MM.1S (cell line): ENCODE measurements at places on chromosomes 12 and 14.

DNA sequence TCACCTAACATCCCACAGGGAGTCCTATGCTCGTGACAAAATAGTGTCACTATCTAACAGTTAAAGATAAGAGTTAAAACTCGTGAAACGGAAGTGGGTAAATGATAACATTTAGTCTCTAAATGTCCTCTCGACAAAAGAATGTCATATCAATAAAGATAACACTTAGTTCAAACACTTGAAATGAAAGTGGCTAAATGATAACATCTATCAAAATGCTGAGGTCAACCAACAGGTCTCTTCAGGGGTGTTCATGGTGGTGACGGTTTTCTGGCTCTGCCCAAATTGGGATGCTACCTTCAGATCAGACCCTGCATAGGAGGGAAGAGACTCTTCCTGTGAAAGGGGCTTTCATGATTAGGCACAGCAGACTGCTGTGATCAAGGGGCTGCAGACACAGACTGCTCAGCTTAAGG is 22.1 kb downstream of the IL26 start:
- DNase-seq: no peak

- no peak for DNase-seq
Measured at GRCh38 chr12:102439426-102440405, 40.6 kb downstream of the IGF1 start.

GRCh38 chr14:91376547-91377477 is 40.8 kb downstream of the CCDC88C start:
- DNase-seq: peak; percentile 54

DNA sequence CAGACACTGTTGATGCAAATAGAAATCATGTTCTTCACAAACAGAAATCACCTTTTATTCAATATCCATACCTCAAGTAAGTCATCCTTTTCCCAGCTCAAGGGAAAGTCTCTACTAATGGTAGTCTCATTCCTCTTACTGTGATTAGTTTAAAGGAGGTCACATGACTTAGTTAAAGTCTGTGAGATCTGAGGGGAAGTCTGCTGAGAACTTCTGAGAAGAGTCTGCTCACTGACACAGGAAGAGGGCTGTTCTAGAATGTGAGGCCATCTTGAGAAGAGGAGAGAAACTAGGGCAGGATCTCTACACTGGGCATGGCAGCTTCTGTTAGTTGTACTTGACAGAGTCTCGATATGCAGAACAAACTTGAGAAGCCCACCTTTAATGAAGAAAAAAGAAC is 146.8 kb downstream of the C12orf42 start:
- DNase-seq: no peak

DNA sequence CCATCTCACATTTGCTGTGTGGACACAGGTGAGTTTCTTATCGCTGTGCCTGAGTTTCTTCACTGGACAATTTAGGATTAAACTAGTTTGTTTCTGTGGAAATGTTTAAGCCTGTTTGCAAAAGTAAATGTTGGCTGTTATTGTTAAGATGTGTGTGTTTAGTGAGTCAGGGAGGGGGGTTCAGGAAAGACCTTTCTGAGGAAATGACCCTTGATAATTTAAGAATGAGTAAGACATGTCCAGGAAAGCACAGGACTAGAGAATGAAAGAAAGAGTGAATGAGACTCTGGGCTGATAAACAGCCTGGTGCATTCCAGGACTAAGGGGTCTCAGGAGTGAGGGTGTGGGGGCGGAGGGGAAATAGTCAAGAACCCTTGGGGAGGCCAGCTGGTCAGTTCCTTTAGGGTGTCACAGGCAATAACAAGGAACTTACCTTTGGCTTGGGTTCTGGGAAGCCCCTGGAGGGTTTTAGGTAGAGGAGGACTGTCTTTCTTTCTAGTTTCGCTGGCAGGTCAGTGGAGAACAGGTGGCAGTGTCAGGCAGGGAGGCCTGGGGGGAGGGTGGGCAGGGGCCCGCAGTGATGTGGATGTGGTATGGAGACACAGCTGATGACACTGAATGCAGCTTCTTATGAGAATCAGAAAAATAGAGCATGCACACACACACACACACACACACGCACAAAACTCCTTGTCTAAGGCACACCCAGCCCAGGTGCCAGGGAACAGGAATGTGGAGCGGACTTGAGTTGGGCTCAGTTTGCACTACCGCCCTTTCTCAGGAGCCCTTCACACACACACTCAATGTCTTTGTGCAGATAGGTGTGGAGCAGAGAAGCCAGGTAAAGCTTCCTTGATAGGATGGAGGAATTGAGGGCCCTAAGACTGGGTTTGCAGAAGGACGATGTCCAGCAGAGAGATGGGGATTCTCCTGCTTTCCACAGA is 1005.5 kb downstream of the VRK1 start:
- no peak for DNase-seq

GRCh38 chr14:100424504-100425428 is 101.6 kb downstream of the SLC25A47 start:
- DNase-seq: no peak

DNA sequence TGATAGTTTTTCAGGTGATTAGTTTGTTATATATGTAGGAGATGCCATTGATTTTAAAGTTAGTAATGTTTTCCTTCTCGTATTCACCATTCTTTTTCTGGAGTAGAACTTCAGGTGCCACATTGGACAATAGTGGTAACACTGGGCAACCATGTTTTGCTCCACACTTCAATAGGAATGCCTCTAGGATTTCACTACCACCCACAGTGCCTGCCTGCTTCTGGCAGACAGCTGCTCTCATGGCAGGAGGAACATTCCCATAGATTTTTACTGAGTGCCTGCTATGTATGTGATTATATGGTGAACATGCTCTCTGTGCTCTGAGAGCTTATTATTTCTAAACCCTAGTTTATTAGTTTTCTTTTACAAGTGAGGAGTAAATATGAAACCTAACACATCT is 53.7 kb downstream of the GCH1 start:
- DNase-seq: no peak

GRCh38 chr12:117193903-117194302 is 3.6 kb upstream of the FBXO21 start:
- DNase-seq: no peak

- no peak for DNase-seq
Measured at GRCh38 chr14:63055631-63056030, 10.4 kb upstream of the KCNH5 start.

DNA sequence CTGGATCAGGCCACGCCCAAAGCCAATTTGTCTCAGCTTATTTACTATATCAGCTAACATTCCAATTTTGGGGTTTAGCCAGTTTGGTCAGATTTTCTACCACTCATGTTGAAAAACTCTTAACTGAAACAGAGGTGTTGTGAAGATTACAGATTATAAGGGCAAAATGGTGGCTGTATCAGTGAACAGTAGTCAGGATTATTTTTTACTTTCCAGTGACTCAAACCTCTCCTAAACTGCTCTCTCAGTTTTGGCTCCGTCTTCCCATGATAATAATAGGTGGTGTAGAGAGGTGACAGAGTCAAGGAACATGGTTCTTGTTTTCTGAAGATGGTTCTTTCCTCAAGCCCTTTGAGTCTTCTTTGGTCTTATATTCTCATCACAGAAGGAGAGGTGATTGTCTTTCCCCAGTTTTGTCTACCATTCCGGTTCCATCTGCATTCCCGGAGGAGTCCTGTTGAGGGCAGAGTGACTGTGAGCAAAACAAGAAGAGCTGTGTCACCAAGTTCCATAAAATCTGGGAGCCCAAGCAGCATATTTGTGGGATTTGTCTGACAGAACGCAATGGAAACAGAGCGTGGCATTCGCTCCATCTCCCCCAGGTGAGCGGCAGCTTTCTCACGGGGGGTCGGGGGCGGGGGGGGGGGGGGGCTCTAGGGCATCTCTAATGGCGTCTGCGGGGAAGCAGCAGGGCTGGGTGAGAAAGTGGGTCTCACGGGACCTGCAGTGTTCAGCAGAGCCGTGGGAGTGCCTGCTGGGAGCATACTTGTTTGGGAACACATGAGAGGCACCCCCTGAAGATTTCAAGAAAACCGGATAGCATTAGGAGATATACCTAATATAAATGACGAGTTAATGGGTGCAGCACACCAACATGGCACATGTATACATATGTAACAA is 59.1 kb downstream of the TBC1D30 start:
- DNase-seq: no peak

DNA sequence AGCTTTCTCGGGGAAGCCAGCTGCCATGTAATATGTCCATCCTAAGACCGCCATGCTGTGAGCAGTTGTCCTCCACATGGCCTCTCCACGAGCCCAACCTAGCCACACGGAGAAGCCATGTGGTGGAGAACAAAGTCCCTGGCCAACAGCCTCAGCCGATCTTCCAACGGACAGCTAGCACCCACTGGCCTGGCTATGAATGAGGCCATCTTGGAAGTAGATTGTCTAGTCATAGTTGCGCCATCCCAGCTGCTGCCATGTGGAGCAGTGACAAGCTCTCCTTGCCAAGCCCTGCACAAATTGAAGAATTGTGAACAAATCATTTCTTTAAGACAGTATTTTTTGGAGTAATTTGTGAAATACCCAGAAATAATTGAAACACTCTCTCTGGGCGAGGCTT is 49.3 kb upstream of the USP44 start:
- no peak for DNase-seq

- DNase-seq: peak; percentile 46
Measured at GRCh38 chr12:117836999-117837736, 131.6 kb downstream of the KSR2 start.

- DNase-seq: peak; percentile 21
Measured at GRCh38 chr14:101875041-101875726, 89.2 kb upstream of the DYNC1H1 start.

DNA sequence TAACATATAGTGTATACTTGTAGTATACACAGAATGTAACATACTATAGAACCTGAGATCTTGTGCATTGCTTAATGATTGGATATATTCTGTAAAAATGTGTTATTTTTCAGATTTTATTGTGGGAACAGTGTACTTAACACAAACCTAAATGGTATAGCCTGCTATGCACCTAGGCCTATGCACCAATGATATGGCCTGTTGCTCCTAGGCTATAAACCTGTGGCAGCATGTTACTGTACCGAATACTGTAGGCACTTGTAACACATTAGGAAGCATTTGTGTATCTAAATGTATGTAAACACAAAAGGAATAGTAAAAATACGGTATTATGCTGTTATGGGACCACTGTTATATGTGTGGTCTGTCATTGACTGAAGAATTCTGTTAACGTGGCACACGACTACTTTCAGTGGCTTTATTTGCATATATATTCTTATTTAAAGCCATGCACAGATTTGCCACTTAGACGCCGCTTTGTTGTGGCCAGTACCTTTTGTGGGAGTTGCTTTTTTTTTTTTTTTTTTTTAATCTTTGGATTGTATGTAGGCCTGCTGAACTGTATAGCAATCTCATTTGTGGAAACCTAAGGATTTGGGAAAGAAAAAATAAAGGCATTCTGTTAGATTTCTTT is 7.4 kb downstream of the PAPOLA start:
- peak; percentile 71 for DNase-seq

- DNase-seq: no peak
Measured at GRCh38 chr14:74568911-74569310, 43.1 kb downstream of the LTBP2 start.

- DNase-seq: no peak
Measured at GRCh38 chr12:6788972-6789924, at the start of gene CD4. Gene CD4, plus strand, starts transcription at chr12:6789528. Its CDS starts 10,611 bp downstream, at chr12:6800139.

- no peak for DNase-seq
Measured at GRCh38 chr12:108843187-108843586, 14.2 kb downstream of the SSH1 start.

- DNase-seq: no peak
Measured at GRCh38 chr14:95519699-95520098, 3.2 kb upstream of the SYNE3 start.

GRCh38 chr14:65502676-65503124 is 90.2 kb downstream of the FUT8 start:
- no peak for DNase-seq

DNA sequence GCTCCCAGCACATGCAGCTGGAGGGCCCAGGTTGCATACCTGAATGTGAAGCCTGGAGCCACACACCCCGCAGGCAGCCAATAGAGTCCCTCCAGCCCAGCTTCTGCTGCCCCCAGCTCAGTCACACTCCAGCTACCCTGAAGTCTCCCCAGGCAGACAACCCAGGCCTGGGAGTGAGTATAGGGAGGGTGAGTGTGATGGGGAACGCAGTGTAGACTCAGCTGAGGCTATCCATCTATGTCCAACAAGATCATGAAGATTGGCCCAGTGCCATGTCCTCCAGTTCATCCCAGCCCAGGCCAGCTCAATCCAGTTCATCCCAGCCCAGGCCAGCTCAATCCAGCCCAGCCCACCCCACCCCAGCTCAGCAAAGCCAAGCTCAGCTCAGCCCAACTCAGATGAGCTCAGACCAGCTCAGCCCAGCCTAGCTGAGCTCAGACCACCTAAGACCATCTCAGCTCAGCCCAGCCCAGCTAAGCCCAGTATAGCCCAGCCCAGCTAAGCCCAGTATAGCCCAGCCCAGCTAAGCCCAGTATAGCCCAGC is 330.4 kb downstream of the TMEM121 start:
- no peak for DNase-seq
